ENCODE measurements at places on chromosomes 5 and 9.
A peak's percentile ranks its signal among the peaks of the same experiment; 100 is the strongest.

- DNase-seq: no peak
Measured at GRCh38 chr5:158212237-158212636, 353.3 kb upstream of the CLINT1 start.

DNA sequence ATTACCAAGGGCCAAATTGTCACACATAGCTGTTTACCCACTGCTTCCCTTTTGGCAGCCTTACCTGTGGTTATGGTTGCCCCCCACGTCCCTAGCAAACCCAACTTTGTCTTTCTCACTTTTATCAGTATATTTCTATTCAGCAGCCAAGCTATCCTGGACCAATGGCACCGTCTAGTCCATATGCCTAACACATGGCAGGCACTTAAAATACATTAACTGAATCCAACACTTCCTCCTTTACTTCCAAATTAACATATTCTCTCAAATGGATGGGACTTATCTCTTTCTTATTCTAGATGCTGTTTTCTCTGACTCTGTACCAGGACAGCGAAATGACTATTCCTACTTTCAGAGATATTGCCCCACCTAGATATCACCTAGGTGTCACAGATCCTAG is 50.9 kb upstream of the SLC44A1 start:
- DNase-seq: no peak

DNA sequence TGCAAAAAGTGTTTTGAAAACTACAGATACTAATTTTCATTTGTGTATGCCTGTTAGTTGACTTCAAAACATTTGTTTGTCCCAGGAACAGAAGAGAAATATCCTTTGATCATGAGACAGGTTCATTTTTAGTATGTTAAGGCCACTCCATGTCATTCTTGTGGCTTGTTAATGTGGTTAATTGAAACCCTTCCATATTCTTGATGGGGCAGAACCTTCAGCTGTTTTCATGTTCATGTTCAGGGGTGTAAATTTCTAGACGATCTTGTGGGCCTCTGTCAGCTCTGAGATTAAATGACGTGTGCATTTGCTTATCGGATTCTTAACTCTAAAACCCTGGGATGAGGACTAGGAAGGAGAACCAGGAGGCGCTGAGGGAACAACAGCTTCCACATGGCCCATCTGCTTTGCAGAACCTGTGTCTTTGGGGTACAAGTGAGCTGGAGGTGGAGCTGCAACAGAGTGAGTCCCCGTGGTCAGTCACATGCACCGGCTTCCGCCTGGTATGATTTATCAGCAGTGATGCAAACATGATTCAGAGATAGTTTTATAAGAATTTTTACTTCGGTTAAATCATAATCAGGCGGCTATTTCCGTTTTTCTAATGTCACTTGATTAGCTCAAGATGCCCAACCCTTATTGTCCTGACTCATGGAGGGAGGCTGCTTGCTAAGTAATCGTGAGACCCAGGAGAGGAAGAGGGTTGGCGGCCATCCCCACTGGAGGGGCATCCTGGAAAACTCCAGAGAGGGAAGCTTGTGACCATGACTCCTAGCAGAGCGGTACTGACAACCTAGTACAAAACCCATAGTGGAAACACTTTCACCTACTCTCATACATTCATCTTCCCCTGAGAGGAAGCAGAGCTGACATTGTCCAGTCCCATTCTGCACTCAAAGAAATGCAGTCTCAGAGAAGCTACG is 138.4 kb downstream of the C9orf152 start:
- no peak for DNase-seq

DNA sequence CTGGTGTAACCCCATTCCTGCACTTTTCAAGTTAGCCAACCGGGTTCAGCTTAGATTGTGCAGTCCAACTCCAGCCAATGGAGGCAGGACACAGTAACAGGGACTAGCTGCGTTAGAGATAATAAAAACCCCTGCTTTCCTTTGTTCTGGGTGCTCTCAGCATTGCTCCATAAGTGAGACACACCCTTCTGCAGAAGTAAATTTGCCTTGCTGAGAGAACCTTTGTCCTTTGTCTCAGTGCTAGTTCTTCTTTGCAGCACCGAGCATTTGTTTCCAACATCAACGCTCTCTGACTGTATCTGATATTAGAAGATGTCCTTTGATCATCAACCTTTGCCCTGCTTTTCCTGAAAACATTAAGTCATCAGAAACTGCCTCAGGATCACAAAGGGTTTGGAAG is 169.5 kb upstream of the OR13F1 start:
- DNase-seq: no peak

DNA sequence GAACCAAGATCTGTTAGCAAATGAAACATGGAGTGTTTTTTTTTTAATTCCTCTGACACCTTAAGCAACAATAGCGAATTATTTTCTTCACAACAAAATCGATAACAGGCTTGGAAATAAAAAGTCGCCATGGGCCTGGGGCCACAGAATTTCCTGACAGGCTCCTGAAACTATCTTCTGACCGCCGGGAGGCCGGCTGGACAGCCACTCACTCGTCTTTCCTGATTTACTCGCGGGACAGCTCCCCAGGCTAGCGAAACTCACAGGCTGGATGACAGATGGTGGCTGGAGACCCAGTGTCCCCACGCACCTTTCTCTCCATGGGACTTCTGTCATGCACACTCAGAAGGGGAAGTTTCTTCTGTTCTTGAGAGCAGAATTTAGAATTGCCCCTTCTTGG is 143.3 kb upstream of the IRX2 start:
- DNase-seq: peak; percentile 22

DNA sequence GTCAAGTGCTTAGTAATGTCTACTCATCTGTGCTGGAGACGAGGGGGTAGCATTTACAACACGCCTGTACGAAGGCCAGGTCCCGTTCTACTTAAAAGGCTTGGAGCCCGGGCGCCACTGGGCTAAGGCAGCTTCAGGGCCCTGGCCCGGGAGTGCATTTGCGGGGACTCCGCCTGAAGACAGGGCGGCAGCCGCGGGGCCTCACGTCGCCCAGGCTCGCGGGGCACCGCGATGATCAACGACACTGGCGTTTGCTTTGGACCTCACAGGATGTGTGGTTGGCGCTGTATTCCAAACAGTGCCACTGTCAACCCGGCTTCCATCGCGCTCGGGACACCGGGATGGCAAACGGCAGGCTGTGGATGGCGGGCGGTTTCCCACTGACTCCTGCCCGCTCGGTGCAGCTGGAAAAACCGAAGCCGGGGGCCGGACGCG is 1.1 kb upstream of the TENT4A start:
- peak; percentile 61 for DNase-seq

Measured in liver (tissue), 10 donors.